ENCODE measurements at places on chromosomes 3 and 15. TPM values are rescaled to one million over a fixed set of nuclear protein-coding genes. Genes with fewer than 3 reads are reported as not detected.

LEKR1 gene
- polyA plus RNA-seq, result 0.61 TPM

SLC24A5 gene
- polyA plus RNA-seq, result not detected

STIMATE gene
- 7.0 TPM for polyA plus RNA-seq

PLA2G4E gene
- 2.0 TPM for polyA plus RNA-seq

PGBD4 gene
- polyA plus RNA-seq, result 2.2 TPM

GOLGA6D gene
- polyA plus RNA-seq, result 0.30 TPM

CAMP gene
- 1.5 TPM for polyA plus RNA-seq

TOPBP1 gene
- 25.1 TPM for polyA plus RNA-seq
